ENCODE measurements at places on chromosomes 3 and 15.

- no peak for DNase-seq
Measured at GRCh38 chr3:190680691-190681090, 166.8 kb downstream of the IL1RAP start.

DNA sequence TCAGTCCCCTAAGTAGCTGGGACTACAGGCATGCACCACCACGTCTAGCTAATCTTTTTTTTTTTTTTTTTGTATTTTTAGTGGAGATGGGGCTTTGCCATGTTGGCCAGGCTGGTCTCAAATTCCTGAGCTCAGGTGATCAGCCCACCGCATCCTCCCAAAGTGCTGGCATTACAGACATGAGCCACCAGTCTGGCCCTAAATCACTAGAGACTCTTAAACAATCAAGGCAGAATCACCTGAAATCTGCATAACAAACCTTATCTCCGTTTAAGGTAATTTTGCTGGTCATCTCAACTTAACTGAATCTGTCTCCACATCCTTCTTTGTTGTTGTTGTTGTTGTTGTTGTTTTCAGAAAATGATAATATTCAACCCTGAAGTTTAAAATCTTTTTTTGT is 5.6 kb upstream of the TRMT10C start:
- DNase-seq = no peak

DNA sequence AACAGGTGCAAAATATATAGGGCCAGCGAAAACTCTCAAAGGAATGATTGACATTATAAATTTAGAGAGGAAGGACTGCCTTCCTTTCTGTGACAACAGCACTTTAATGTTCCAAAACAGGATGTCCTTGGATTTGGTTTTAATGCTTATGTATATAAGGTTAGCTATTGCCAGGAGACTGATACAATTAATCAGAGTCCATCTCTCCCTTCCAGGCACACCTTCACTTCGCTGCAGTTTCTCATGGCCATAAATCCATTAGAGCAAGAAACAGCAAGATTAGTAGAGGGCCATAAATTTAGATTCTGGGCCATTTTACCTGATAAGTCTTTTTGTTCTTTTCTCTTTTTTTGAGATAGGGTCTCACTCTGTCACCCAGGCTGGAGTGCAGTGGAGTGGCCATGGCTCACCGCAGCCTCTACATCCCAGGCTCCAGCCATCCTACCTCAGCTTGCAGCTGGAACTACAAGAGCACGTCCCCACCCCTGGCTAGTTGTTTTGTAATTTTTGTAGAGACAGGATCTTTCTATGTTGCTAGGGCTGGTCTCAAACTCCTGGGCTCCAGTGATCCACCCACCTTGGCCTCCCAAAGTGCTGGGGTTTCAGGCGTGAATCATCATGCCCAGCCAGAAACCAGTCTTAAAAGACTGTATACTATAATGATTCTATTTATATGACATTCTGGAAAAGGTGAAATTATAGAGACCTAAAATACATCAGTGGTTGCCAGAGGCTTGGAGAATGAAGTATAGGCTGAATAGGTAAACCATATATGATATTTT is 15.7 kb upstream of the TFRC start:
- DNase-seq = no peak

DNA sequence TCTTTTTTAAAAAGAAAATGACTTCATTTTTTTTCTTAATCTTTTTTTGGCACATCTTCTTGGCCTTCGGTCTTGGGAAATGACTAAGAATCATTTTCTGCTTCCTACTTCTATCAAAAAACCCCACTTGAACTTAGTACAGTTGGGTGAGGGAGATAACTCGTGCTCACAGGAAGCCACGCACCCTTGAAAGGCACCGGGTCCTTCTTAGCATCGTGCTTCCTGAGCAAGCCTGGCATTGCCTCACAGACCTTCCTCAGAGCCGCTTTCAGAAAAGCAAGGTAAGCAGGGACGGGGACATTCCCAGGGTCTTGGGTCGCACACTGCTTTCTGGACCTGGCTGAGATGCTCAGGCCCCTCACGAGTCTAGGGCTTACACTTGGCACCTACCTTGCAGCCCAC is at the start of gene CCR4:
TSS of gene CCR4 (plus strand) at position 235 of the 402 bp plus-strand sequence. CDS start 1,779 bp downstream, outside the sequence.
- DNase-seq = no peak

DNA sequence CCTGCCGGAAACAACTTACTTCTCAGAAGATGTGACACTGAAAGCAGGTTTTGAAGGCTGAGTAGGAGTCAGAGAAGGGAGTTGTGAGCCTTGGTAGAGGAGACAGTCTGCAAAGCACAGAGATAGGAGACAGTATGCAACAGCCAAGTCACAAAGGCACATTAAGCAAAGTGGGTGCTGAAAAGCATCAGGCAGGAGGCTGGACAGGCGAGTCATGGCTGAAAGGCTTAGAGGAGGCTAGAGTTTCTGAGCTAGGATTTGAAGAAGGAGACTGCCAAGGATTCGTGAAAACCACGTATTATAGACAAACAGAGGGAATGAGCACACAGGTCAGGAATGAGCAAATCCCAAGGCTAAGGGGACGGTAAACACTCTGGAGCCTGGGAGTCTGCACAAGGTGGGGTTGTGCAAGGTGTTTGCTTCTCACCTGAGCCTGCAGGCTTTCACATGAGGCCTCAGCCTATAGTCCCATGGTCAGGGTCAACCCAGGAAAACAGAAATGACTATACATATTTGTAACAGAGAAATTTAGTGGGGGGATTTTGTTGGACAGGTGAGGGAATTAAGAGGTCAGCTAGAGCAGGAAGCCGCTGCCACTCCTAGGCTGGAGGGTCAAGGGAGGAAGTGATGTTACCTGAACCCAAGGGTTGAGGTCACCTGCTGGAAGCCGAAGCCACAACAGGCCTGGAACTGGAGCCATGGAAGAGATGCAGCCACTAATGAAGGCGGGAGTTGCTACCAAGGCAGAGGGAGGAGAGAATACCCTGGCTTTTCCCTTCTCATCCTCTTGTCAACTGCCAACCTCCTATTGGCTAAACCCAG is 23.1 kb upstream of the TRIM71 start:
- DNase-seq = no peak

DNA sequence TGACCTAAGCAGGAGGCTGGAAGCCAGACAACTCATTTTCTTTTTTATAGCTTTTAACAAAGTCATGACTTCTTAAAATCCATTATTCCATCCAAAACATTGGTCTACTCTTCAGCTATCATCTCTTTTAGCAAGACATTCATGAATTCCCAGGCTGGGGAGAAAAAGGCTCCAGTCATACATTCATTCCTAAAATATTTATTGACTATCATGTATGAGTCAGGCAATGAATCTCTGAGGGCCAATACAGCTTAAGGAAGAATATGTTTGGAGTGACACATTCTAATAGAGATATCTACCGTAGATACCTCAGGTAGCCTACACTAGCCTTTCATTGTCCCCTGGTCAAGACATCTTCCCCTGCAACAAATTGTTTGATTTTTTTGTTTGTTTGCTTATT is 196.4 kb upstream of the NANOGP8 start:
- no peak for DNase-seq

GRCh38 chr15:40307421-40308211 is at the start of gene PLCB2:
Gene PLCB2 (minus strand): TSS chr15:40307935. CDS start chr15:40307672, 263 bp downstream.
- peak; percentile 79 for DNase-seq

DNA sequence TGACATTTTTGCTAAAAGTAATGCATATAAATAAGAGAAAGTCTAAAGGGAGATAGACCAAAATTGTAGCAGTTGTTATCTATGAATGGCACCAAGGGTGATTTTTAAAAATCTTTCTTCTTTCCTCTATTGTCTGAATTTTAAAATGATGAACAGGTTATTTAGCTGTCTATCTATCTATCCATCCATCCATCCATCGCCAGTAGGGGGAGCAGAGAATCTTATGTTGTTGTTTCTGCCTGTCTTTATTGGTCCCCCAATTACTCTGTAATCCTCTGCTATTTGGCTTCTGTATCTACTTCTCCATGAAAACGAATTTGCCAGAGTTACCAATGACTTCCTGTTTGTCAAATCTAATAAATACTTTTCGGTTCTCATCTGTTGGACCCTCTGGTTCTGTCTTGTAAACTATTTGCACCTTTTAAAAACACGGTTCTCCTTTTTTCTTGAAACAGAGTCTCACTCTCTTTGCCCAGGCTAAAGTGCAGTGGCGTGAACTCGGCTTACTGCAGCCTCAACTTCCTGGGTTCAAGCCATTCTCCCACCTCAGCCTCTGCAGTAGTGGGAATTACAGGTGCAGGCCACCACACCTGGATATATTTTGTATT is 86.0 kb downstream of the ECT2 start:
- DNase-seq = peak; percentile 14

GRCh38 chr3:120449701-120450599 is 842 bp downstream of the FSTL1 start:
- DNase-seq = peak; percentile 13

- DNase-seq = no peak
Measured at GRCh38 chr3:194379231-194379630, 9.7 kb upstream of the LRRC15 start.

- DNase-seq = peak; percentile 54
Measured at GRCh38 chr3:168047190-168047795, 48.4 kb downstream of the GOLIM4 start.

DNA sequence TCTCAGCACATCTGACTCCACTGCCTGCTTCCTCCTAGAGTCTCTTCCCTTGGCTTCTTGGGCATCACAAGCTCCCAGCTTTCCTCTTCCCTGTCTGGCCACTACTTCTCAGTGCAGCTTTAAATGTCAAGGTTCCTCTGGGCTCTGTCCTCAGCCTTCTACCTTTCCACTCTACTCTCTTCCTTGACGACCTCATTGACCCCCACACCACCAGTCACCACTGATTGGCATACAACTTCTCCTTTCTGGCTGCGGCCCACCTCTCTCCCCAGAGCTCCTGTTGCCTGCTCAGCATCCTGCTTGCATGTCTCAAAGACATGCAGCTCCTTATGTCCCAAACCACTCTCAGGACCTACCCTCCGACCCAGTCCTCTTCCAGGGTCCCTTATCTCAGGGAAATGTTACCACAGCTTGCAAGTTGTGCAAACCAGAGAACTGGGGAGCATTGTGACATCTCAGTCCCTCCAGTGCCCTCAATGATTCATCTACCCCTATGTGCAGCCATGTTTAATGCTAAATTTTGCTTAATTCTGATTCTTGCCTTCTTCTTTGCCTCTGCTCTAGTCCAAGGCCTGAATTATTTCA is 49.9 kb downstream of the TRPM1 start:
- DNase-seq = no peak

DNA sequence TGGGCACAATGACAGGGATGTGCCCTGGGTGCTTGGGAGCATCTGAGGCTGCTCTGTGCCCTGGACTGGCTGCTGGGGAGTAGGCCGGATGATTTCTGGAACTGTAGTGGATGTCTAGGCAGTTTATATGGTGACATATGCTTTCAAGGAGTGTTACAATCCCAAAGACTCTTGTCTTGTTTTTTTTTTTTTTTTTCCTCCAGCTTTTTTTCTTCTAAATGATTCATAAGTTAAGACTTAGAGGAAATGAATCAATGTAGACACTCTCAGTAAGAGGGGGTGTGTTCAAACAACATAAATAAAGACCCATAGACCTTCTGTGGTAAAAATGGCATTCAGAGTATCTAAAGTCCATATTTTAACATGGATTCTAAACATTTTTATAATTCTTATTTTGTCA is 706.1 kb upstream of the GOLIM4 start:
- DNase-seq = no peak

DNA sequence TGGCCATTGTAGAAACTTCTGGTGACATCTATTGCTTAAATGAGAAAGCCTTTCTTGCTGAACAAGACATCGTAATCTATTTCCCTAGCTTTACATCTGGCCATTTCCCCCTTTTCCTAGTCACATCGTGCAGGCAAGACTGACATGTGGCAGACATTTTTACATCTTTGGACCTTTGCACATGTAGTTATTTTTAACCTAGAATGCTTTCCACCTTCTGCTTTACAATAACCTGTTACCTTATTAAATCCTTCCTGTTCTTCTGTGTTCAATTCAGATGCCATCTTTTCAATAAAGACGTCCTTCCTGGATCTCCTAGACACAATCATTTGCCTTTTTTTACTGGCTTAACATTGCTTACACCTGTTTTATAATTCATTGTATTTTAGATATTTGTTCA is 343.3 kb downstream of the DIPK2A start:
- DNase-seq = no peak

- no peak for DNase-seq
Measured at GRCh38 chr3:131091768-131092167, 65.1 kb downstream of the NEK11 start.

Measured in germinal center (tissue), 1 donor.